Adrenal gland (tissue), 19 donors: ENCODE measurements at places on chromosomes 6 and 20.

GRCh38 chr20:43781215-43781614 is 54.4 kb upstream of the GTSF1L start:
- no peak for DNase-seq

DNA sequence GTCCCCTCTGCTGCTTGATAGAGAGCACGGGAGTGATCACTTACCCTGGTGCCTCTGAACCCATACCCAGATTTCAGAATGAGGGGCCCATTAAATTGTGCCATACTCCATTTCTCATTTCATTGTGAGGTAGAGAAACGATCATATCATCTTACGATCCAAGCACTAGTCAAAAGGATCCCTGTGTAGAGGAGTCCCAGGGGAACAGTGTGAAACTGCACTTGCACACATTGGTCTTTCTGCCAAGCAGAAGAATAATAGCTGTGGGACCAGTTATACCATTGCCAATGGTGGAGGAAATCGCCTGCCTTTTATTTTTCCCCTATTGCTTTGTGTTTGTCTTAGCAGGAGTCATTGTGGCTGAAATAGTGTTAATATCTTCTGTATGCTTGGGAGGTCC is 161.9 kb downstream of the FARS2 start:
- no peak for DNase-seq

GRCh38 chr6:112027942-112028674 is 25.8 kb upstream of the CCN6 start:
- DNase-seq = no peak

GRCh38 chr20:51434580-51435247 is 107.8 kb downstream of the NFATC2 start:
- DNase-seq = no peak

- DNase-seq = peak; percentile 76
Measured at GRCh38 chr6:113632220-113632864, 224.8 kb upstream of the MARCKS start.
